ENCODE measurements at places on chromosomes 7 and 10. TPM values are rescaled to one million over a fixed set of nuclear protein-coding genes. Genes with fewer than 3 reads are reported as not detected.

SLC13A1 gene
- not detected for total RNA-seq

HOGA1 gene
- 1.5 TPM for total RNA-seq

FRAT1 gene
- 2.2 TPM for total RNA-seq

MINDY4 gene
- 2.8 TPM for total RNA-seq

ZSCAN21 gene
- 10.5 TPM for total RNA-seq

PDE1C gene
- total RNA-seq, result 3.7 TPM

ZNF394 gene
- 18.7 TPM for total RNA-seq

GNGT1 gene
- not detected for total RNA-seq

VSTM4 gene
- 0.36 TPM for total RNA-seq

PFKP gene
- 478 TPM for total RNA-seq

PTF1A gene
- total RNA-seq, result not detected

CUZD1 gene
- 1.8 TPM for total RNA-seq

HOXA9 gene
- total RNA-seq, result 0.68 TPM

ZNF107 gene
- total RNA-seq, result 2.5 TPM

C10orf53 gene
- not detected for total RNA-seq

MKI67 gene
- total RNA-seq, result 73.1 TPM

C7orf25 gene
- 3.0 TPM for total RNA-seq

GRM3 gene
- total RNA-seq, result not detected

ACTL6B gene
- not detected for total RNA-seq

CTAGE15 gene
- not detected for total RNA-seq

DNTT gene
- not detected for total RNA-seq

INA gene
- total RNA-seq, result 28.3 TPM
